Immature natural killer cell (primary cell): ENCODE measurements at places on chromosomes 6 and 20. TPM values are rescaled to one million over a fixed set of nuclear protein-coding genes. Genes with fewer than 3 reads are reported as not detected.

- no peak for DNase-seq
Measured at GRCh38 chr6:70282919-70283461, 19.9 kb downstream of the COL9A1 start.

DNA sequence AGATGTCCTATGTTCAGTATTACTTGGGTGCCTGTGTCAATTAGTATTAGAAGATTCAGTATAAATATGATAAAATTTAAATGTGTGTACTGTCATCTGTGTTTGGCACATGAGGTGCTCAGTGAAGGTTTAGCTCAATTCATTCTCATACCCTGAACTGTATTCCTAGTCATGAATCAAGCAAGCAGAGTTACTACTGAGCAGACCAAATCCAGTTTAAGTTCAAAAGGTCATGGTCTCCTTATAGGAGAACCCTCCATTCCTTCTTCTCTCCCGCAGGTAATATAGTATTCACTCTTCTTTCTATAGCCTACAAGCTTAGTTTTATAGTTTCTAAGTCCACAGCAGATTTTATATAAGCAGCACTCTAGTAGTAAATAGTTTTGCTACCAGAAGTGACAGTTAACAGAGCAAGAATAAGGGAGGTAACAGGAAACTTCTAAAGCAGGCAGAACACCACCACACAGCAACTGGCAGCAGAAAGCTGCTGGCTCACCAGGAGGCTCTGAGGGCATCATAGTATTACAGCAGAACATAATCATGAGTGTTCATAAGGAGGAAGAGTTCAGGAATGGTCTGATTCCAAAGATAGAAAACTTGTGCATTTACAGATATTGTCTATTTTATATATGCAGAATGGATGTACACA, 133.2 kb downstream of the SLC16A10 start:
- no peak for DNase-seq

- DNase-seq = no peak
Measured at GRCh38 chr6:139547122-139547776, 172.8 kb upstream of the CITED2 start.

DNA sequence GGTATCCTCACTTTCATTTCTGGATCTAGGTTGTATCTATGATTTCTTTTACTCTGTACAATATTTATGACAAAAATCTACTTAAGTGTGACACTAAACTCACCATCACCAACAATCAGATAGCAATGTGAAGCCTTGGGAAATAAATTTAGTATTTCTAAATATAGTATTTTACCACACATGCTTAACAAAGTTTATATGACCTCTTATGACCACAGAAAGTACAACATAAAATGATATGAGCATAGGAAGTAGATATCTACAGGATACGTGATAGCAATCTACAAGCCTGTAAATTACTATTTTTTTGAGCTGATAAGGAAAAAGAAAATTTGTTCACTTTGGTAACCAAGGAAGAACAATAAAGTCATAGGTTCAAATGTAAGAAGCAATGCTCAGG, 910.4 kb upstream of the CITED2 start:
- no peak for DNase-seq

DNA sequence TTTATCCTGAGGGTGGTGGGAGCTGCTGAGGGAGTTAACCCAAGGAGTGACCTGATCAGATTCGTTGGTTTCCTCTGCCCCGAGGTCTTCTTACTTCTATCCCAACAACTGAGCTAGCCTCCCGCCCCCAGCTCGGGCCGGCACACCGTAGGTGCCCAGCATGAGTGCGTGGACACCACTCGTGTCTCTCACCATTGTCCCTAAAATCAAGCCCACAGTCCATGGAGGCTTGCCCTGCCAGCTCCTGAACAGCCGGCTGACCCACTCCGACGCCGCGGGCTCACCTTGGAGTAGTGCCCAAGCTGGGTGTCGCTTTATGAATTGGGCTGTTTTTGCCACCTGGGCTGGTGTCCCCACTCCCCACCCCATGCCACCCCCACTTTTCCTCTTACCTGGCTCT, 59.0 kb upstream of the CCDC167 start:
- no peak for DNase-seq

- no peak for DNase-seq
Measured at GRCh38 chr6:7646394-7646793, 56.4 kb downstream of the SNRNP48 start.

Gene METTL24
- polyA plus RNA-seq = 2.8 TPM

GRCh38 chr20:19758501-19759331, 658 bp downstream of the RIN2 start:
- no peak for DNase-seq

- DNase-seq = no peak
Measured at GRCh38 chr6:92756912-92757311, 662.4 kb downstream of the EPHA7 start.

Gene AIG1
- polyA plus RNA-seq = 12.3 TPM

DNA sequence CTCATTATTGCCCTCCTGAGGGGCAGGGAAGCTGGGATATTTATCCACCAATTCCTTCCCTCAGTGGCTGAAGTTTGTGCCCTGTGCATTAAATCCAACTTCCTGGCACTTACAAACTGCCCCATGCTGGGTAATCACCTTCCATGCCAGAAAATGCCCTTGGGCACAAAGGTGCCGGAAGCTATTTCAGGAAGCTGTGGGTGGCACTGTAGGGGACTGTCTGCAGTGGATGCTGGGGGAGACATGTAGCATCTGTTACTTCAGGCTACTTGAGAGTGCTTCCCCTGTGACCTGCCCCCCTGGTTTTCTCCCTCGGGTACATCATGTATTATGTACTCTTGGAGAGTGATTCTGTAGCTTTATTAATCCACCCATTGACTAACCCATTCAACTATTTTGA, 24.7 kb upstream of the RALGAPA2 start:
- DNase-seq = no peak

DNA sequence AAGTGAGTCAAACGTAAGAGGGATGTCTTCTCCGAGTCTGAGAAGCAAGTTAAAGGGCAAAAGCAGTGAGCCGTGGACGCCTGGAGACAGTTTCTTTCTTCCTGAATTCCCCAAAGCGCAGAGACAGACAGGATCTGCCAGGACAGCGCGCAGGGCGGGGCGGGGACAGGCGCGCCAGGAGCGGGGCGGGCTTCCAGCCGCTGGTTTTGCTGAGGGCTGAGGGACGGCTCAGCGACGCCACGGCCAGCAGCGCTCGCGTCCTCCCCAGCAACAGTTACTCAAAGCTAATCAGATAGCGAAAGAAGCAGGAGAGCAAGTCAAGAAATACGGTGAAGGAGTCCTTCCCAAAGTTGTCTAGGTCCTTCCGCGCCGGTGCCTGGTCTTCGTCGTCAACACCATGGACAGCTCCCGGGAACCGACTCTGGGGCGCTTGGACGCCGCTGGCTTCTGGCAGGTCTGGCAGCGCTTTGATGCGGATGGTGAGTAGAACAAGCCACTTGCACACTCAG, at the start of gene SCGN:
SCGN (plus strand) TSS at position 209 of the 509 bp plus-strand sequence; CDS start at position 398, 189 bp downstream.
- no peak for DNase-seq

Gene EPHA7
- polyA plus RNA-seq = not detected

Gene RFX6
- polyA plus RNA-seq = not detected

Gene IL20RA
- polyA plus RNA-seq = not detected

Gene PKHD1
- polyA plus RNA-seq = not detected

GRCh38 chr6:4567141-4567540, 209.1 kb upstream of the CDYL start:
- no peak for DNase-seq

GRCh38 chr6:140566781-140567277, 1192.4 kb upstream of the CITED2 start:
- DNase-seq = no peak

DNA sequence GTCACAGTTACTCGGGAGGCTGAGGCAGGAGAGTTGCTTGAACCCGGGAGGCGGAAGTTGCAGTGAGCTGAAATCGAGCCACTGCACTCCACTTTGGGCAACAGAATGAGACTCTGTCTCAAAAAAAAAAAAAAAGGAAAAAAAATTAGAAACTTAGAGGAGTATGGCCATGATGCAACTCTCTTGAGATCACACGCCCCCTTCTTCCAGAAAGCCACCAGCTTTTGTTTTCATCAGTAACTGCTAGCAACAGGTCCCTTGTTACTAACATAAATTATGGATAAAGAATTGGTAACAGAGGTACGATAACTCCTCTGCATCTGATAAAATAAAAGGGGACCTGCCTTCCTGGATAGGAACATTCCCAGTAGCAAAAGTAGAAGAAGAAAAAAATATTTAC, 308.2 kb downstream of the CD83 start:
- DNase-seq = no peak

DNA sequence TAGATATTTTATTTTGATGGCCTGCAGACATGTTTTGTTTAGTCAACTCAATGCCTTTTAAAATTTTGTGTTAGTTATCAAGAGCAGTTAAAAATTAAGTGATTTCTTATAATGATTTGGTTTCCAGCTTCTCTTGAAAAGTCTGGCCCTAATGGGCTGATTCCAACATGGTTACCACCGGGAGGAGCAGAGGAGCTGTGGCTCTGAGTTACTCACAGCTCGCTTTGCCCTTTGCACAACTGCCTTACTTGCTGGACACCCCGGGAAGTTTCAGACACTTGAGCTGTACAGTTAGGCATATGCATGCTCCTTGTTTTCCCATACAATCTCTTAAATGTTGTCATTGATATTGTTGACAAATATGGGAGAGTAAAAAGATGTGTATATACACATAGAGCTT, 173.1 kb upstream of the MMS22L start:
- no peak for DNase-seq

Gene RNGTT
- 22.3 TPM for polyA plus RNA-seq

DNA sequence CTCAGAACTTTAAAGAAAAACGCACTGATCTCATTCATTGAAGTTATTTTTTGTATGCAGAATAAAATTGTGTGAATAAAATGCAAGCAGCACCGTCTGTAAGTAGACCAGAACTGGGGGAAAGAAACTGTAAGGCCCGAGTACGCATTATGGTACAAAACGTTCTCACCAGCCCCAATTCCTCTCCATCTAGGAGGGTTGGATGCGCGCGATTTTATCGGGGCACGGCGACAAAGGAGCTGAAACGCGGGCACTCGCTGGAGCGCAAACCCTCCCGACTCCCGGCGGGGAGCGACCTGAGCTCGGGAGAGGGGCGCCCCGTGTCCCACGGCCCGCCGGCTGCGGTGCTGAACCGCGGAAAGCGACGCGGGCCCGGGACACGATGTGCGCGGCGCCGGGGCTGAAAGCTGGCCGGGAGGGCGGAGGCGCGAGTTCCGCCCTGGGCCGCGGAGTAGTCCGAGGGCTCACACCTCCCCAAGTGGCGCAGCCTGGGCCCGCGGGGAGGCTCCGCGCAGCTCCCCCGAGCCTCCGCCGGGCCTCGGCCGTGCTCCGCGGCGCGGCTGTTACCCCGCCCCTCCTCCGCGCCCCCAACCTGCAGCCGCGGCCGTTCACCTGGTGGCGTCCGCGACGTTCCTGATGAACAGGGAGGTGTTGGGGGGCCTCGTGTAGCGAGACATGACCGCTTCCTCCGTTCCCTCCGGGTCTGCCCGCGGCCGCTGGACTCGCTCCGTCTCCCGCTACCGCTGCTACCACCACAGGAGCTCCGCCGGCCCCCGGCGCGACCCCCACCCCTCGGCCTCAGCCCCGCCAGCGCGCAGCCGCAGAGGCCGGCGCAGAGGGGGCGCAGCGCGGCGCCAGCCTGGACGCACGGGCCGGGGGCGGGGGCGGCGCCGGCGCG, at the start of gene SRSF12:
SRSF12 (minus strand) TSS at position 861 of the 898 bp plus-strand sequence; CDS start at position 677, 184 bp downstream.
- DNase-seq = peak; percentile 64

DNA sequence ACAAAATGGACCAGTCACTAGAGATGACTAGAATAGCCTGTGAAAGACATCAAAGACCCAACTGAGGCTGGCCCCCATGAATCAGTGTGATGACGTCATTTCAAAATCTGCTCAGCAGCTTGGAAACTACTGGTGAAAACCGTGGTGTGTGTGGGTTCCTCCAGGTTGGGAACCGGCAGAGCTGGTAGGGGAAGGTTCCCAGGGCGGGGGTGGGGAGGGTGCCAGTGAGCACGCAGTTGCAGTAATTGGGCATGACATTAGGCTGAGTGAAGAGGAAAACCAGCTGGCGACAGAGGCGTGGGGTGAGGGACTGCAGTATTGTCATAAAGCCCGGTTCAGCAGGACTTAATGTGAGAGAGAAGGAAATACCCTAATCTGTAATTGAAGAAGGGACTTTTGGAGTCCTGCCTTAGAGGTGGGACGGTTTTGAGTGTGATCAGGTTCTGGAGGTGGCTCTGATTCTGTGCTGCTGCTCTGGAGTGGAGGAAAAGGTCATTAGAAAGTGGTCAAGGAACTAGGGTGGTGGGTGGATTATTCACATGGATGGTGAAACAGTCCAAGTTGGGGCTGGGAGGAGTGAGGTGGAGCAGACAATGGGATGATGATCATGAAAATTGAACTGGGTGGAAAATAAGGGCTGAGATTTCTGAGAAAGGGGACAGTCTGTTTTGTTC, 52.0 kb upstream of the MTHFD1L start:
- no peak for DNase-seq

DNA sequence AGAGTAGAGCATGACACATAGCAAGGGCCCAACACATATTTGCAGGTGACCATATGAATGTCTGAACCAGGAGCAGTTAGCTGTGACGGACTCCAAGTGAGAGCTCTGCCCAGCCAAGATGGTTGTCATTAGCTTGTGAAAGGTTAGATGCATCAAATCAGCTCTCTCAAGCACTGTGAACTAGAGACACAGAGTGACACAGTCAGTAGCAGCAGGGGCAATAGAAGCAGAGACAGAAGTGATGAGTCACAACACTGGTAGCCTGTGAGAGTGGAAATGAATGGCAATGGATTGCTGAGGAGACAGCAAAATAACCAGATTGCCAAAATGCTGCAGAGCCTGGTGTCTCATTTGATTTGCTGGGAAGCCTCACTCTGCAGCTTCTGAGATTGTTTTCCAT, 558.9 kb downstream of the PKHD1 start:
- no peak for DNase-seq

Gene ARMC2
- polyA plus RNA-seq = 4.2 TPM

GRCh38 chr6:45746046-45746445, 269.6 kb downstream of the CLIC5 start:
- no peak for DNase-seq

Gene CST5
- polyA plus RNA-seq = not detected
